ENCODE measurements at places on chromosomes 1 and 21.

DNA sequence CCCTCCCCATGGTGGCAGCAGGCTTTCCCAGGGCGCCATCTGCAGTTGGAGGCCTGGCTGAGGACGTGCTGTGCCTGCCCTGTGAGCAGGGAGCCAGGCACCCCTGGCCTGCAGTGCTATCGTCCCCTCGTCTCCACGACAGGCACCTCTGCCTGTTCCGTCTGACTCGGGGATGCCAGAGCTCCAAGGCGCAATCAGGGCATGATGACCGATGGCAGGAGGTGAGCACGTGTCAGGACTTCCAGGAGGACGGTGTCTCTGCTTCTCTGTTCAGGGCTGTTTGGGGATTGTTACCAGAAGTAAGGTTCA, 125.2 kb downstream of the PCBP3 start:
- peak; percentile 27 for DNase-seq

GRCh38 chr1:111956155-111956771, 33.2 kb downstream of the KCND3 start:
- no peak for DNase-seq

DNA sequence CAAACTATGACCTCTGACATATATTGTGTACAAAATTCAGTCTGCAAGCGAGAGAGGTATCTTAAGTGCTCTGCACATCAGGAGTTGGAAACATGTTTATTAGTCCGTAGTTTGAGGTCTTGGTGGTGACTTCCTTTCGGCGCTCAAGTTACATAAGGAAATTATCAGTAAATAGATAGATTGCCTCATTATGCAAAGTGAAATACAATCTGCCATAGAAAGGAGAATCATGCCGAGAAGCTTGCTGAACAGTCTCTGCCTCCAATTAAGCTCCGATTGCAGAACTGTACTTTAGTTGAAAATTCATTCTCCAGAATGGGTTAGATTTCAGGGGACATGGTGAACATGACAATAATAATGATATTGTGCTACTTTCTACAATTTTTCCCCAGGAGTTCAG, 271.8 kb downstream of the BRINP2 start:
- no peak for DNase-seq

DNA sequence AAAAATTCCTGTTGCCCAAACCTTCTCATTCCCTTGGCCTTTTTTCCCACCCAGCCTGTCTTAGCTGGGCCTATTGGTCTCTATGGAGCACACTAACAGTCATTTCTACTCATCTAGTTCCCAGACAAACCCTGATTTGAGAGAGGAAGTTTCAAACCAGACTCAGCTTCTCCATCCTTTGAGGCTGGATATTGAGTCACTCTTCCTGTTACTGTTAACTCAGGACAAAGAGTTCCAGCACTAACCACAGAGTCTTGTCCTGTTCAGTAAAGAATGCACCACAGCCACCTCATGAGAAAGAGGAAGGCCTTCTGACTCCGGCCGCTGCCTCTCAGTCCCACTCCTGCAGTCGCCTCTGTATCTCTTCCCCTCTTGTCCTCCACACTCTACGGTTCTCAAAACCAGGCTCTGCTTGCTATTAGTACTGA, 137.8 kb downstream of the PTPRC start:
- no peak for DNase-seq

DNA sequence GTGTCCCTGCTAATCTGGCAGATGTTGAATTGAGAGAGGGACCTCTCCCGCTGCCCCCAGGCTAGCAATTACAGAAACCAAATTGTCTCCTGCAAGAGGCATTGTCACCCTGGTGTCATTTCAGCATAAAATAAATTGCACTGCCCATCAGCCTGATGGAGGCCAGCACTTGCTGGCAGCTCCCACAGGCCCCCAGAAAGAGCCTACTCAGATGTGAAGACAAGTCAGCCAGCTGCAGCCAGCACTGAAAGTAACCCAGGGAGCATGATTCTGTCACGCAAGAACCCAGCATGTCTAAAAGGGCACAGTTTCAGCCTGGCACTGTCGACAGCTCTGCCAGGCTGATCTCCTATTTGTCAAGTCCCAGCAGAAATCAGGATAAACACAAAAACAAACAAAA, 110.3 kb upstream of the CTTNBP2NL start:
- DNase-seq = no peak

GRCh38 chr1:111565079-111565478, 54.5 kb upstream of the RAP1A start:
- no peak for DNase-seq

DNA sequence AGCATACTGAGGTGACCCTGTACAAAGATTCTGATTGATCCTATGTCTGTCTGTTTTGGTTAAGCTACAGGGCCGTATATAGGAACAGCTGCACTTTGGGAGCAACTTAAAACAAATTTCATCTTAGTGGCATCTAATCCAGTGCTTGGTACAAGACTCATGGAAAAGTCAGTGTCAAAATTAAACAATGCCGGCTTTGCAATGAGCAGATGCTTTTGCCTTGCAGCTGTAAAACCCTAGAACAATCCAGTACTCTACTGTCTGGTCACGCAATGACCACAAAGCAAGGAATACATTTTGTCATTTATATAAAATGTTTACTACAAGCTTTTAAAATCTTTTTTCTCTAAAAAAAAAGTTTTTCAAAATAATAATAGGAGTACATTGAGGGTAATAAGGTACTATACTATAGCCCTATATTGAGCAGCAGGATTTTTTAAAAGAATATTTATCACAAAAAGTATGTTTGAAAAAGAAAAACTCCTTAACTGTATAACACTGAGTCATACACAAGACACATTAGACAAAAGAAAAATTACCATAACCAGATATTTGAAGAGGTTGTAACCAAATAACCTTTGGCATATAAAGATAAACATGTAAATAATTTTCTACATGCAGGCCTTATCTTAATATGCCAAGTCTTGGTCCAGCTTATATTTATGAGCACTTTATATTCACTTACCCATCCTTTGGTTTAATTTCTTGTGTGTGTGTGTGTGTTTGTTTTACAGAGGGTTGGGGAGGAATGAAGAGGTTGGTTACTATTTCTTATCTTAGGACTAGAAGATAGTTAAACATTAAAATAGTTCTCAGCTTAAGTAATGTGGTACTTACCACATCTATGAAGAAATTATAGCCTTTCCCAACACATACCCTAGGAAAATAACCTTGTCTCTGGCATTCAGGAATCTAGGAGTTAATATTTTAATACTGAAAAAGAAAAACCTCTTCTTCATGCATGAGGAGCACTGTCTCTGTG, 262.3 kb downstream of the FAF1 start:
- DNase-seq = no peak

DNA sequence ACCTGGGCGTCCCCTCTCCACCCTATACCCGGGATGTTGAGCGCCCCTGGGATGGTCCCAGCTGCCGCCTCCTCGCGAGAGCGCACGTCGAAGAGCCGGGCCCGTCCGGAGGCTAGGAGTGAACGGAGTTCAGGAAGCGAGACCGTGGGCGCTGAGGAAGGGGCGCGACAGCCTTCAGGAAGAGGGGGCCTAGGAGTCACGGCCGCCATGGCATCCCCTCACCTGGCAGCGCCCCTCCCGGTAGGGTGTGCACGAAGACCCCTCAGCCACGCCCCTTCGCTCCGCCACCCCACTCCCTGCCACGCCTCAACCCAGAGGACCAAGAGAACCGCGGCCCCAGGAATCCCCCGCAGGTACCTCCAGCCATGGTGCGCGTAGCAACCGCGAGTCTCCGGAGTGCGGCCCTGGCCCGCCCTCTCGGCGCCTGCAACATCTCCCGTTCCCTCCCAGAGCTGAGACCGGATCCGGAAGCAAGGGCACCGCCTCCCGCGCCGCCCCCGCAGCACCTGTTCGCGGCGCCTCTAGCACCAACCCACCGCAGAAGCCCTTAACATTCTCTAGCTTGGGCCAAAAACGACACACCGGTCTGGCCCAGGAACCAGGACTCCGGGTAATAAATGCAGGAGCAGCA, at the start of gene TSTD1:
Gene TSTD1 (minus strand): TSS at position 442 of the 631 bp plus-strand sequence. CDS start 75 bp downstream, at position 367.
- peak; percentile 94 for DNase-seq

GRCh38 chr1:17137441-17137840, 18.2 kb upstream of the PADI2 start:
- DNase-seq = no peak

DNA sequence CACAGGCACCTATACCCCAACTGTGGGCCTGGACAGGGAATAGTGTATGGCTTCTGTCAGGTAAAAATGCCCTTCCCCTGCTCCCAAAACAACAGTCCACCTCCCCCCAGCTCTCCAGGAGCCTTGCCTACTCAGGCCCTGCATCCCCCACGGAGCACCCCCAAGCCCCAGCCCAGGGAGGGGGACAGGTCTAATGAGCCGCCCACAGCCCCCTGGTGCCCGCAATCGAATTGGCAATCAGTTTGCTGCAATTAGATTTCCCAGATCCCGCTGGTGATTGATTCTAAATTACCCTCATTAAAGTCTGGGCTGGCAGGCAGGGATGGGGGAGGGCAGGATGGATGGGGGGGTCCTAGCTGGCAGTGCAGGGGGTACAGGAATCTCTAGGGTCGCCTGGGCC, 8.1 kb downstream of the SDC3 start:
- DNase-seq = no peak

DNA sequence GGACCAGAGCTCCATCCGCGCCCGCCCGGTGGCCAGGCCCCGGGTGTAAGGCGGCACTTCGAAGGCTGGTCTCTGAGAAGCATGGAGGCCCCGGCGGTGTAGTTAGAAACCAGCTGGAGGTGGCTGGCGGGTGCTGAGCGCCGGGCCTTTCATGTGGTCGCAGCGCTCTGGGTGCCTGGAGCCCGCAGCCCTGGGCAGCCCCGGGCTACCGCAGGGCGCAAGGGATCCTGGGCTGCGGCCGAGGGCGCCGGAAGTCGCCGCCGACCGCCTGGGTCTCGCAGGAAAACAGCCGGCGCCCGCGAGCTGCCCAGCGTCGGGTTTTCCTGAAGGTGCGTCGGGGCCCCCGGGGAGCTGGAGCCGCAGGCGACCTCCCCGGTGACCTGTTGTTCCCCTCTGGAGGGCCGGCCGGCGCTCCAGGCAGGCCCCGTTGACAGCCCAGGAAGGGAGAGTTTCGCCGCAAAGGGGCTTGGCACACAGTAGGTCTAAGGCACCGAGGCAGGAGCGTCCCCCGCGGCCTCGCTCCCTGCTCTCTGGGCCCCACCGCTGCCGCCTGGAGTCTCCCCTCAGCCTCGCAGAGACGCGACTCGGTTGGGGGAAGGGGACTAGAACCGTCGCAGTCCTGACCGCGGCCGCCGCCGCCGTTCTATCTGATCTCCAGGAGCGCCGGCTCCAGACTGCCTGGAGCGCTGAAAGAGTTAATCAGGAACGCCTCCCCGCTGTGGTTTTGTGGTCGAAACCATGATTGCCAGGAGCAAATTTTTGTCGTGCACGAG, 2.7 kb downstream of the GRHL3 start:
- DNase-seq = peak; percentile 86
